Activated naive CD8-positive, alpha-beta T cell treated with anti-CD3 and anti-CD28 coated beads, Interleukin-2, amount 10 ng/mL, durations not matched to agents 7 days and 5 days (primary cell): ENCODE measurements at places on chromosomes 3 and 15.

DNA sequence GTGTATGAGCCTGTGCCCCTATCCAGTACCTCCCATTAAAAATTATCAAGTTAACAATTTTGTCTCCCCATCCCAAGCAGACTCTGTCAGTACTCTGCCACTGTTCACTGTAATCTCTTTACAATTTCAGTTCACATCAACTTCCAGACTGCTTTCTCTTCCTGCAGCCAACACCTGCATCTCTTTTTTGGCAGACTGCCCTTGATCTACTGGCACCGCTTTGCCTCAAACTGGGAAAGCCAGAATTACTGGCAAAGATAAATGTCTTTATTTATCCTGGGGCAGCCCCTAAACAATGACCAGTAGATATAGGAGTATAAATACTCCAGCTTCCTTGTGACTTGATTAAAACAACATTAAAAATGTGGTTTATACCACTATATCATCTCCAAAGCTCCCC is 494.1 kb downstream of the ZNF385D start:
- DNase-seq: no peak

DNA sequence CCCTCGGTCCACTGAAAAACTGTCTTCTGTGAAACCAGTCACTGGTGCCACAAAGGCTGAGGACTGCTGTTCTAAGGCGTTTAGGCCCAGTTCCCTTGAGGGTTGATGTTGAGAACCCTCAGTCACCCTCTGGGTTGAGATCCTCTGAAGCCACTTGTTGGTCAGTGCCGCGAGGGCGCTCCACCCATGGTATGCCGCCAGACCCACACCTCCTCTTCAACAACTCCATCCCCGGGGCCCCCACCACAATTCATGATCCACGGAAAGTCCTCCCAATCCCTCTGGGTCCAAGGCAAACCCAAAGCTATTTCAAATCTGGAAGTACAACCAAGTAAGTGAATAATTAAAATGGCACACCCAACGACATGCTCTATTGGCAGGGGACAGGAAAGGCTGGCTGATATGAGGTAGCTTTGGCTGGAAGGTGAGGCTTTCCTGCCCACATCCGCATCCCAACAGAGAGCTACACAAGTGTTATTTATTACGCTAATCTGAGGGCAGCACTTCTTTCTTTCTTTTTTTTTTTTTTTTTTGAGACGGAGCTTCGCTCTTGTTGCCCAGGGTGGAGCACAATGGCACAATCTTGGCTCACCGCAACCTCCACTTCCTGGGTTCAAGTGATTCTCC is 58.1 kb downstream of the XXYLT1 start:
- DNase-seq: no peak

- no peak for DNase-seq
Measured at GRCh38 chr3:14481018-14481645, 59.0 kb downstream of the GRIP2 start.

DNA sequence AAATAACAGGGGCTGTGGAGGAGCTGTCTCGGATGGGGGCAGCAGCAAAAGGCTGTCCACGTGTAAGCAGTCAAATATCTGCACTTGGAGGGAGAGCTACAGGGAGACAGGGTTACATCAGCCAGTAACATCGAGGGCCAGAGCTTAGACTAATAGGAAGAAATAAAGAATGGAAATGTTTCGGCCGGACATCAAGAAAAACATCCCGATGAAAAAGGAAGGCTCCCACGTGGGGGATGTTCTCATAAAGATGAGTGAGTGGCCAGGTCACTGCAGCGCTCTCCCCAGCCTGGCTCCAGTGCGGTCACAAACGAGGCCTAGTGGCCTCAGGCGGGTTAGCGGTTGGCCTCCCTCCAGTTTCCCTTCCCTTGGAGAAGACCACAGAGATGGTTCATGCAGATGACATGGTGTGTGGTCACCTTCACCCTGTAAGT is 56.1 kb upstream of the WNT5A start:
- no peak for DNase-seq

GRCh38 chr3:85007195-85008094 is 48.7 kb downstream of the CADM2 start:
- no peak for DNase-seq

DNA sequence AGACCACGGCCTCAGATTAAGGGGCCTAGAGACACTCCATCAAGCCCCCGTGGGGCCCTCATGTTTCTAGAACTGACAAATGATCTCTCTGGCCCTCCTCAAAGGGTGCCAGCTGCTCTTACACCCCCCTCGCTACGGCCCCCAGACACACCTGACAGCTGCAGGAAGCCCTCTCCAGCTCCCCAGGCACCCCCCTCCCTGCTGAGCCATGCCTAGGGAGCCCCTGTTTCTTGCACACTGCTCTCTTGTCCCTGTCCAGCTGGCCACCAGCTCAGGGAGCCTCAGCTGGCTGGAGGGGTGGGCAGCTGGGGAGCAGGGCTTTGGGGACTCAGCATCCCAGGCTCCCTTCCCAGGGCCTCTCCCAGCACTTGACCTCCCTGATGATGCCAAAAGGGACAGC is 14.8 kb downstream of the TNK2 start:
- no peak for DNase-seq

GRCh38 chr3:196740481-196741248 is 1.0 kb downstream of the PAK2 start:
- DNase-seq: no peak

DNA sequence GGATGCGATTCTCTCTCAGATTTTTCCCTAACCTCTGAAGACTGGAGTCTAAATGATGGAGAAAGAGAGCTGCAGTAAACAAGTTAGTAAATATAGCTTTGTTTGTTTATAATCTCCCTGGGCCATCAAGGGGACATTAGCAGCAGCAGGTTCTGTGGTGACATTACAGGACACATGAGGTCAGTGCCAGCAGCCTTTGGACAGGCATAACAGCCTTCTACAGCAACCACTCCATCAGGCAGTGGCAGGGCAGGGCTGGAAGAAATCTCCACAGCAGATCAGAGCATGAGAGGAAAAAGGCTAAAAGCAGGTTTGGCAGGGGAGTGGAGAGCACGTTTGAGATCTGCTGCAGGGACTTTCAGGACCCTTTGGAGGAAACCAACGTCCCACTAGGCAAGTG is 127.6 kb upstream of the ACP3 start:
- DNase-seq: no peak

GRCh38 chr3:39819899-39820298 is 10.5 kb downstream of the MYRIP start:
- no peak for DNase-seq

GRCh38 chr15:39363761-39364586 is 216.9 kb upstream of the THBS1 start:
- DNase-seq: no peak

- no peak for DNase-seq
Measured at GRCh38 chr3:120615847-120616609, 19.9 kb downstream of the NDUFB4 start.

DNA sequence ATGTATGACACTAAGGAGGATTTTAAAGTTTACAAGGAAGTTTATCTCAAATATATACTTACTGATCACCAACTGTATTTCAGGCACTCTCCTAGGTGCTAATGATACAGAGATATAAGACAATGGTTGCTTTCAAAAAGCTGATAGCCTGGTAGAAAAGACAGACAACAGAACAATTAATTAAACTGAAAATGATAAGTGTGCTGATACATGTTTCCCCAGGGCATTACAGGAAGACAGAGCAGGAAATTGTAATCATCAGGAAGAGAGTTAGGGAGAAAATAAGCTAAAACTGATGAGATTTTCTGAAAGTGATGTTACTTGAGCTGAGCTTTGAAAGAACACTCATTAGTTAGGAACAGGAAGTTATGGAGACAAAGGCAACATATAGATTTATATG is 229.7 kb downstream of the RSRC1 start:
- no peak for DNase-seq

DNA sequence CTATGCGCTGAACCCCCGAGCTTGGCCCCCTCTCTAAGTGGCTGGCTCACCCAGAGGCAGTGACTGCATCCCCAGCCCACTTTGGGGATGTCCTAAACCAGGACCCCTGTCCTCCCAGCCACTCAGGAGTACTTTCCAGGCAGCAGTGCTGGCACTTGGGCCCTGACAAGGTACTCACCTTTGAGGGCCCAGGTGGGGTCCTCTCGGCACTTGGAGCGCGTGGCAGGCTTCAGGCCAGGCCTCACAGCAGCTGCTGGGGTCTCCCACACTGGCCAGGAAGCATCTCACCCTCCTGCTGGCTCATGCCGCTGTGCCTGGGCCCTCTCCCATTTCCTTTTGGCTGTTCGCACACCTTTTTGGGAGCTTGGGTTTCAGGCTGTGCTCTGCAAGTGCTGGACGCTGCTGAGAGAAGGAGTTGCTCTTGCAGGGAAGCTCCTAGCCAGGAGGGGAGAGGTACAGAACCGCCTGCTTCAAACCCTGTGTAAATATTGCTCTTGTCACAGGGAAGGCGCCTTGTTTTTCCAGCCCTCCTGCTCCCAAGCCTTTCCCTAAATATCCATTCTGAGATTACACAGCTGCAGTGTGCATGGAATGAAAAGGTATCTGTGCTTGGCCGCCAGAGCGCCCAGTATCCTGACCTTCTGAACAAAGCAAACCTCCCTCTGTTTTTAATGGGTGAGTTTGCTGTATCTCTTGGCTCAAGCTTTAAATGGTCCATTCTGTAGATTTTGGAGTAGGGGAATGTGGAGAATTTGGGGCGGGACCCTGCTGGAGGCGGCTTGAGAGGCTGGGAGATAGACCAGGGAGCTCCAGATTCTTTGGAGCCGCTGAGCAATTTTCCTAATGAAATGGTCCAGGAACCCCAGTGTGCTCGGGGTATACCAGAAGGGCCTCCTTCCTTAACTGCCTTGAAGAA is 45.6 kb downstream of the DNASE1L3 start:
- no peak for DNase-seq

- DNase-seq: no peak
Measured at GRCh38 chr3:186021673-186022362, 84.0 kb upstream of the TRA2B start.

DNA sequence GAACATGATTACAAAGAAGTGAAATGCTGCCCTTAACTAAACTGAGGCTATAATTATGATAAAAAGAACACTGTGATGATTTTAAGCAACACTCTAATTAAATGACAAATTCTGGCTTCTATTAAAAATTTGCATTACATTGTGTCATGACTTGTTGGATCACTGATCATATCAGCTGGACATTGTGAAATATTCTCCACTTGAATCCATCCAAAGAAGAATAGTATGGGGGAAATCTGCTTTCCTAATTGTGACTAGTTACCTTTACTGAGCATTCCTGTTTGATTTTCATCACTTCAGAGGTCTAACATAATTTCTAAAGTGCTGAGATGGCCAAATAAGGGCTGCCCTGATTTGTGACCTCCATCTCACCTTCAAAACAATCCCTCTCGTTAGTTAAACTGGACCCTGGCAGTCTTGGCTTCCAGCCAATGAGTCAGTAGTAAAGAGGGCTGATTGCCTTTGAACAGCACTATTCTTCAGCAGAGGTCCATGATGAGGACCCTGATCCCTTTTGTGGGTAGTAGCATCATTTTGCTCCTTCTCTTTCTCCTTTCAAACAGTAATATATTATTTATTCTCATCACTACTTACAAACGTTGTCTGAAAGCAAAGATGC is 53.5 kb upstream of the LEKR1 start:
- no peak for DNase-seq

GRCh38 chr15:52254391-52254790 is 41.2 kb downstream of the MYO5C start:
- no peak for DNase-seq

DNA sequence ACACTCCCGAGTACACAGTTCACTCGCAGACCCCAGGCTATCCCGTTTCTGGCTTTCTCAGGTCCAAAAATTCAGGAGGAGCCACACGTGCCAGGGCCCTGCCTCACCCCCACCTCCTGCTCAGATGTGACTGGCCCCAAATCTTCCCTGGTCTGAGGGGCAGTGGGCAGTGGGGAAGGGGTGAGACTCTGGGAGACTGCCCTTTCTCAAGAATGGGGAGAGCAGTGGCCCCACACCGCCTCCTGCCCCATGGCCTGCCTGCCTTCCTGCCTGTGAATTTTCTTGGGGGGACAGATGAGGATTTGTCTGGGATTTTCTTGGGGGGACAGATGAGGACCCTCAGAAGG is 174.6 kb downstream of the MEGF11 start:
- no peak for DNase-seq

- DNase-seq: no peak
Measured at GRCh38 chr3:66598168-66598567, 97.3 kb upstream of the LRIG1 start.

- no peak for DNase-seq
Measured at GRCh38 chr3:144864646-144865045, 893.0 kb downstream of the DIPK2A start.

- no peak for DNase-seq
Measured at GRCh38 chr15:67085818-67086636, 20.6 kb downstream of the SMAD3 start.

DNA sequence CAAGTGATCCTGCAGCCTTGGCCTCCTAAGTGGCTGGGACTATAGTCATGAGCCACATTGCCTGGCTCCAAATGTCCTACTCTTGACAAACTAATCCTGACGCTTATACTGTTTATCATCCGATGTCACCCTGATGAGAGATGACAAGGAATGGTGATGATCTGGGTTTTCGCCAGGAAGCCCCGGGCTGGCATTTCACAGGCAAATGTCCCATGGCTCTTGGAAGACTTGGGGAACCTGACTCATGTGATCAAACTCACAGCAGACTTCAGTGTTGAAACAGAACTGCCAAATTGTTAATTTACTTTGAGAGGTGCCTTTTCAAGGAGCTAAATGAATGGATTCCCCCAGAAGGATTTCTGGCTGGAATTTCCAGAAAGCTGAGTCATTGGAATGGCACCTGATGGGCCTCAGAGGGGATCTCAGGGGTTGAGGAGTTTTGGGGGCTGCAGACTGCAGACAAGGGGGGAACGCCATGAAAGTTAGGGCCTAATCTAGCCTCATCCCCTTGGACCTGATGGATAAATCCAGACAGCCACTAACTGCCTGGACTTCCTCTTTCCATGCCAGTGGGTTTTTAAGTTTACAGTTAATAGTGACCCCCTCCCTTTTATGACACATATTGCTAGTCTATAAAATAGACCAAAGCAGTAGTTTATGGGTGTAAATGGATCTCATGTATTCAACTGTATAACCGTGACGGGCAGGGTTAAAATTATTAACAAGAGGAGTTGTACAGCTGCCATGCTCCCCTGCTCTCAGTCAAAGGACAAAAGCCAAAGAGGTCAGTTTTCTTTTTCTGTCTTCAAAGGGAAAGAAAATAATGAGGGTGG is 146.6 kb downstream of the CHSY1 start:
- no peak for DNase-seq

GRCh38 chr3:158483701-158484235 is 87.2 kb upstream of the MLF1 start:
- DNase-seq: no peak

- no peak for DNase-seq
Measured at GRCh38 chr15:25185791-25186190, 231.0 kb downstream of the SNRPN start.

DNA sequence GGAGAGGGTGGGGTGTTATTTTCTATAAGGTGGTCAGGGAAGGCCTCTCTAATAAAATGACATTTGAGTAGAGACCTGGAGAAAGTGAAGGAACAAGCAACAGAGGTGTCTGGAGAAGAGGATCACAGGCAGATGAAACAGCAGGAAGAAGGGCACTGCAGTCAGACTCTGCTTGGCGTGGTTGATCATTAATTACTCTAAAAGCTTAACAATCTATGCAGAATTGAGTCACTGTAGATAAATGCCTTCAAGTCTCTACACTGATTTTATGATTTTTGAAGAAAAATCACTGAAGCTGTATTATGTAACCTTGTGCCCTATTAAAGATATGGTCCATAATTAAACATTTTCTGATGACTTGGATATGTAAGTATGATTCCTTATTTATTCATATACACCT is 114.2 kb downstream of the TNIK start:
- DNase-seq: no peak

- no peak for DNase-seq
Measured at GRCh38 chr15:73767806-73768501, 14.8 kb upstream of the INSYN1 start.
